ENCODE measurements at places on chromosomes 16 and 17. TPM values are rescaled to one million over a fixed set of nuclear protein-coding genes. Genes with fewer than 3 reads are reported as not detected.

Gene PIMREG
- 66.5 TPM for total RNA-seq

Gene CLEC3A
- total RNA-seq: not detected

Gene TMC6
- total RNA-seq: 50.5 TPM

Gene XYLT1
- total RNA-seq: not detected

Gene CANT1
- 66.1 TPM for total RNA-seq

Gene DNAAF8
- total RNA-seq: not detected

Gene OR2C1
- total RNA-seq: not detected

Gene HAP1
- 1.6 TPM for total RNA-seq

Gene PERCC1
- not detected for total RNA-seq

- no peak for DNase-seq
Observed at GRCh38 chr17:63452962-63453551, 7.0 kb upstream of the CYB561 start.

DNA sequence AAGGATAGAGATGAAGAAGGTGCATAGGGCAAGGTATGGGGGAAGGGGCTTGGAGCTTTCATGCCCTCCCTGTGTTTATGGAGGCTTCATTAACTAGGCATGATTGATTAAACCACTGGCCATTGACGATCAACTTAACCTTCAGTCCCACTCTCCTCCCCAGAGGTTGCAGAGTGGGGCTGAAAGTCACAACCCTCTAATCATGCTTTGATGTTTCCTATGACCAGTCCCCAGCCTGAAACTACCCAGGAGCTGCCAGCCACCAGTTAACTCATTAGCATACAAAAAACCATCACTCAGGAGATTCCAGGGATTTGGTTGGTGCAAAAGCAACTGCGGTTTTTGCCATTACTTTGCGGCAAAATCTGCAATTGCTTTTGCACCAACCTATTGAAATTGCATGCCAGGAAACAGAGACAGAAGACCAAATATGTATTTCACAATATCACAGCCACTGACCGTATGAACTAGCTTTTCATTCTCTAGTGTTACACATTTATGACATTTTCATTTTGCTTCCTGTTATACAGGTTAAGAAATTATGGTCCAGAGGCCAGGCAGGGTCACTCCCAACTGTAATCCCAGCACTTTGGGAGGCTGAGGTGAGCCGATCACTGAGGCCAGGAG, 5.4 kb downstream of the GFOD2 start:
- DNase-seq: no peak

DNA sequence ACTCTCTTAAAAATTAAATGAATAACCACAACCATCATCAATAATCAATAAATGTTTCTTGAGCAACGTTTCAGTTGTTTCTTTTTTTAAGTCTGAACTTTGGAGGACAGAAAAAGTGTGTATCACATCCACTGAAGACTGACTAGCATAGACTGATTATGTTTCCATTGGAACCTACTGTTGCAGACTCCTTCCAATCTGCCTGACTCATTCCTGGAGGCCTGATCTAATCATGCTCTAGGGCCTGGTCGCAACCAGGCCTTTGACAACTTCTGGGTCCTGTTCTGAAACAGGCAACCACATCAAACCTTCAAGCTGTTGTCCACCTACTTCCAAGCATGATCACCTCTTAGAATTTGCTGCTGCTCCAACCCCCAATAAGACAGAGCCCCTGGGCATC, 109.2 kb upstream of the NUDT7 start:
- DNase-seq: no peak

- no peak for DNase-seq
Observed at GRCh38 chr16:57657228-57657627, 10.9 kb upstream of the ADGRG3 start.

- no peak for DNase-seq
Observed at GRCh38 chr16:79278506-79278905, 322.0 kb downstream of the MAF start.

- no peak for DNase-seq
Observed at GRCh38 chr17:2095536-2095910, 40.6 kb downstream of the HIC1 start.

GRCh38 chr17:34633760-34634159, 54.4 kb downstream of the TMEM132E start:
- DNase-seq: no peak

DNA sequence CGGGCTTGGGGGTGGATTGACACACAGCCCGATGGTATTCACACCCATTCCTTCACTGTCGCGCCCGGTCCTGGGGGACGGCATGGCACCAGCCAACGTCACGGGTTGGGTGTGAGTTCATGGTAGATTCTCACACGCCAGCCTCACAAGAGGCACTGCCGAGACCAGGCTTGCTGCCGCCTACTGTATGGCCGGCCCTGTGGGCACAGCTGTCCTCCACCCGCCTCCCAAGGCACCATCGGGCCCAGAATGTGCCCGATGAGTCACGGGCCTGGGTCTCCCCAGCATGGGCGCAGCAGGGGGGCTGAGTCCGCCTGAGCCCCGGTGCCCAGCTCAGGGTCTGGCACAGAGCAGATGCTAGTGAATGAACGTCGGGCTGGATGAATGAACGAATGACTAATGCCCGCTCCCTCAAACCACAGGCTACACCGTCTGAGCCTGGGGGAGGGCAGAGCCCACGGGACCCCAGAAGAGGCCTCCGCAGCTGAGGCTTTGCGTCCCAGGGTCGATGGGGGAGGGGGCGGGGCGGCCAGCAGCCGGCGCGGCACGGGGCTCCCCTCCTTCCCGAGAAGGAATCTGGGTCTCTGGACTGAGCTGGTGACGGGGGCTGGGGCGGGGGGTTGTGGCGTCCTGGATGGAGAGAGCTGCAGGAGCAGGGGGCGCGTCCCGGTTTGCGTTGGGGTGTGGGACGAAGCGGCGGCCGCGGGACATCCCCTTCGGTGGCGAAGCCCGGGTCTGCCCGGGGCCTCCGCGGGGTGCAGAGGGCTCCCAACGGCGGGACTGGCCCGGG, 829 bp downstream of the PITPNM3 start:
- peak; percentile 80 for DNase-seq

- DNase-seq: no peak
Observed at GRCh38 chr17:81035521-81036196, 708 bp downstream of the BAIAP2 start.

DNA sequence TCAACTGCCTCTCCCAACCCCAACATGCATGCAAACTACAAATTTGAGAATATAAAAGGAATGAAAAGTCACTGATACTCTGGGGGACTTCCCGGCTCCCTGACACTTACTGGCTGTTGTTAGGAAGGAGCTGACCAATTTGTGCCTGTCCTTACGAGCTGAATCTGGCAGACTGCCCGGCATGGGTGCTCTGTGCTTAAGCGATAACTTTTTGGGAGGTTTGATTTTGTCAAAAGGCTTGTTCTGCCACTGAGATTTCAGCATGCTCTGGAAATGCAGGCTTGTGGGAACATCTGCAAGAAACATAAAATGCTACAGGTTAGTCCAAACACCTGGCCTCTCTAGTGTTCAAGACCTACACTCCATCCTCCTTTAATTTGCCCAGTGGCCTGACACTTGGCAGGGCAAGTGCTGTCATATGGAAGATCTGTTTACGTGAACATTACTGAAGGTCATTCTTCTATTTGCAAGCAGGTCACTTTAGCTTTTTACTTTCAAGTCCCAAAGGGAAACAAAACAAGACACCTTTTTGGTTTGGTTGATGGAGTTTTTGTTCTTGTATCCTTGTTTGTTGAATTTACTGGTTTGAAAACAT, 40.6 kb downstream of the STH start:
- peak; percentile 63 for DNase-seq

GRCh38 chr16:9322769-9323168, 231.3 kb downstream of the HAPSTR1 start:
- DNase-seq: no peak

DNA sequence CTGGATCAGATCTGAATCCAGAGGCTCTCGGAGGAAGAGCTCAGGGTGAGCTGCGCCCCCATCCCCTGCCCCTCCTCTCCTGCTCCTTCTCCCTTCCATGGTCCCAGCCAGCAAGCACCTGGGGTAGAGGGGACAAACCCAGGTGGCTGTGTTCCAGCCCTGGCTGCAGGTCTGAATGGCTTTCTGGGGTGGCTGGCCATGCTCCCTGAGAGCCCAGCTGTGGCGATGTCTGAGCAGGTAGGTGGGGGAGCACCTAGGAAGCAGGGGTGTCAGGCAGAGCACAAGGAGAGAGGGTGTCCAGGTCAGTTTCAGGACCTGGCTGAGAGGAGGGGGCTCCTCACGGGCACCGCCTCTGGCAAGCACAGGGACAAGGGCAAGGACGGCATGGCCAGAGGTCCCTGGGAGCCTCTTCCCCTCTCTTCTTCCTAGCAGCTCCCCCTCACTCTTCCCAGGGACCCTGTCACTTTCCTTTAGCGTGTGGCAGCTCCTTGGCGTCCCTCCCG, 310.0 kb downstream of the SEC14L1 start:
- no peak for DNase-seq

DNA sequence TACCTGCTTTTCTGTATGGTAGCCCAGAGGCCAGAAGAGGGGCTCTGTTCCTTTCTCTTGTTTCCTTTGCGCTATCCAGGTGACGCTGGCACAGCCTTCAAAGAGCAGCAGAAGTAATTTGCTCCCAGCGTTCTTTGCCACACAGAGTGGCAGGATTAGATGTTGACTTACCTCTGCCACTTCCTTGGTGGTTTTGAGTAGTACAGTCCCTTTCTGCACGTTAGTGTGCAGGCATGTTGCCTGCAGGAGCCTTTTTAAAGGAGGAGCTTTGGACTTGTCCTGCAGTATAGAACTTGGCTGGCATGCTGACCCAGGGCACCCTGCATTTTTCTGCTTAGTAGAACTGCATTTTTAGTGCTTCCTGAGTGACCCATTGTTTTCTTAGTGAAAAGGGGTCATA, at the start of gene ABCC11:
ABCC11 (minus strand) TSS at position 229 of the 400 bp plus-strand sequence. CDS start 15,618 bp downstream, outside the sequence.
- no peak for DNase-seq

- DNase-seq: peak; percentile 92
Observed at GRCh38 chr17:12983991-12984884, 33.6 kb downstream of the ELAC2 start.

- no peak for DNase-seq
Observed at GRCh38 chr17:36850790-36851189, 86.5 kb upstream of the LHX1 start.

- no peak for DNase-seq
Observed at GRCh38 chr16:54446639-54447038, 160.1 kb upstream of the IRX3 start.

DNA sequence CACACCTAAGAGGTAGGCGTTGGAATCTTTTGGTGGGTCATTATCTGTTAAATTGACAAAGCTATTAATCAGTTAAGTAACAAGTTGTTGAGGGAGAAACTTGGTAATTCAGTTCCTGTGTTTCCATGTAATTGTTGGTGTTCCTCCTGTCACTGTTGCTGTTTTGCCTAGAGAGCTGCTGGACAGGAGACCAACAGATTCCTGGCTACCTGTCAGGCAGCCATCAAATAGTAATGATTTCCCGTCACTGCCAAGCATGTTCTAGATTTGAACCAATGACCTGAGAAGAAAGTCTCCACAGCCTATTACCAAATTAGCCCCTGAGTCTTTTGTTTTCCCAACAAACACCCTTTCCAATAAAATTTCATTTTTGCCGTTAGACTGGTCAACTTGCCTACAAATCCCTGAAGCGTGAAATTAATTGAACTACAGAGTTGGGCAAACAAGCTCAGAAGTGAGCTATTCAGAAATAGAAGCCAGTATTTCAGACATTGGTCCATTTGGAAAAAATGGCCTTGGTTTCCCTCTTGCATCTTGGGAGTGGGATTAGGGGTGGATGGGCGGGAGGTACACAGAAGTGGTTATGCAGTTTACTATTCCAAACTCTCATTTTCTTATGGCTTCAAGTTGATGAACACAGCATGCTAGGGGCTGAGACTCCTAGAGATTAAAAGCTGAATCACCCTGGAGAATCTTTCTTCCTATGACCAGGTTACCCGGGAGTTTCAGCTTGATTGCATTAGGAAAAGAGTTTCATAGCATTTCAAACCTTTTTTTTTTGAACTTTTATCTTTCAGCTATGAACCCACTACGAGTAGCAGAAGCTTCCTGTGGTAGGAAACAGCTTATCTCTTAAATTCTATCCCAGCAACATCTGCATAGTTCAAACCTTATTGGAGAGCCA, 262.8 kb upstream of the MAF start:
- peak; percentile 80 for DNase-seq

- DNase-seq: no peak
Observed at GRCh38 chr16:2091547-2092255, 43.9 kb downstream of the TSC2 start.

GRCh38 chr17:72226322-72226721, 105.5 kb downstream of the SOX9 start:
- DNase-seq: no peak

DNA sequence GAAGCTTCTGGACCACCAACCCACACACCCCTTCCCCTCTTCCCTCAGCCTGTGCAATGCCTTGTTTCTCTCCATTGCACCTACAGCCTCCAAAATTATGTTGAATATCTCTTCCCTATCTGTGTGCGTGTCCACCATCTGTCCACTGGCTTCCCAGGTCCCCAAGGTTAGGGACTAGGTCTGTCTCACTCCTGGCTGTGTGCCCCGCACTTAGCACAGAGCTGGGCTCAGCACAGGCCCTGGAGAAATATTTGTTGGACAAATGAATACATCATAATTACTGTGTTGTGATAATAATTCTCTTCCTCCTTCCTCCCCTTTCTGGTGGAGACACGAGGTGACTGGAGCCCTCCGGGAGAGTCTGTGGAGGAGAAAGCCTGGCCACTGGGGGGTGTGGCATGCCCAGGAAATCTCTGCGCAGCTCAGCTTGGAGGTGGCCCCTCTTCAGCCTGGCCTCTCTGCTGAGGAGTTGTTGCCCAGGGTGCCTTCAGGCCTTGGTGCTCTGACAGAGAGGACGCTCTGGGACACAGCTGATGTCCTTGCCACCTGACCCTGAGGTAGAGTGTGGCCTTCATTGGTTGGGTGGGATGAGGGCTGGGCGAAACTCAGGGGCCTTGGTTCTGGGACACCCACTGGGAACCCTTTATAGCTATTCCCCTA, 3.3 kb upstream of the BRD7 start:
- peak; percentile 73 for DNase-seq

DNA sequence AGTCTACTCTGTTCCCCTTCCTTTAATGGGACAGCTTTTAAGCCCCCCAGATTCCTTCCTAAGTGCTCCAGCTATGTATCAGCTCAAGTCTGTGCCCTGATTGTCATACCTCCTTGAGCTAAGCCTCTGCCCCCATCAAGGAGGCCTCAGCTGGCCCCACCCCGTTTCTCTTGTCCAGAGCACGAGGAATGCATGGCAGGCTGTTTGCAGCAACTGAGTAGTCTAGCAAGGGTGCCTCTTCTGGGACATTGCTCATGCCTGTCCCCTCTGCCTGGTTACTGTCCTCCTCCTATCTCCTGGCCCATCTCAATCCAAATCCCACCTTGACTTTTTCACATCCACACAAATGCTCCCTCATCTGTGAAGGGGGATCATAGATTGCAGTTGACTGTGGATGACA, 27.8 kb upstream of the TMEM220 start:
- DNase-seq: no peak

- no peak for DNase-seq
Observed at GRCh38 chr17:68057531-68057952, 22.0 kb downstream of the KPNA2 start.
